ENCODE measurements at places on chromosomes 7 and 10.

DNA sequence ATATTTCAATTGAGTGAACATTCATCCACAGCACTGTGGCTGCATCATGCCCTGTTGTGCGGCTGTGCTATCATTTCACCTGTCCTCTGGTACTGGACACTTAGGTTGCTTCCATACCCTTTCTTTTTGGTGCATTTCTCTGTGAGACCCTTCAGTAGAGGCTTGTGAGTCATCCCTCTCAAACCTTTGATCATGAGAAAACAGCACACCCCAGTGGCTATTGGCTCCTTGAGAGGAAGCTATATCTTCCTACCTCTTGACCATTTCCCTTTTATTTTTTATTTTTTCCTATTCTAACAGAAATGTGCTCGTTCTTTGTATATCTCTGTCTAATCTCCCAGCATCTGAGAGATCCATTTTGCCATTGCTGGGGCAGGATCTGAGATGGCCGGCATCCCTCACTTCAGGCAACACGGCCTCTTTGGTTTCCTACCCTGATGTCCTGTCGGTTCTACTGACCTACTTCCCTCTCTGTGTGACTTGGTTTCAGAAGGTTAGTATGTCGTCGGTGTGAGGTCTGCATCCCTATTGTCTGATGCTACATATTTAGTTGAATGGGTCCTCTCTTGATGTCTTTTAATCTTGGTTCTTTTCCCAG is 23.8 kb upstream of the PIK3AP1 start:
- peak; percentile 12 for DNase-seq

GRCh38 chr10:16417341-16417740 is 19.5 kb upstream of the PTER start:
- DNase-seq: no peak

DNA sequence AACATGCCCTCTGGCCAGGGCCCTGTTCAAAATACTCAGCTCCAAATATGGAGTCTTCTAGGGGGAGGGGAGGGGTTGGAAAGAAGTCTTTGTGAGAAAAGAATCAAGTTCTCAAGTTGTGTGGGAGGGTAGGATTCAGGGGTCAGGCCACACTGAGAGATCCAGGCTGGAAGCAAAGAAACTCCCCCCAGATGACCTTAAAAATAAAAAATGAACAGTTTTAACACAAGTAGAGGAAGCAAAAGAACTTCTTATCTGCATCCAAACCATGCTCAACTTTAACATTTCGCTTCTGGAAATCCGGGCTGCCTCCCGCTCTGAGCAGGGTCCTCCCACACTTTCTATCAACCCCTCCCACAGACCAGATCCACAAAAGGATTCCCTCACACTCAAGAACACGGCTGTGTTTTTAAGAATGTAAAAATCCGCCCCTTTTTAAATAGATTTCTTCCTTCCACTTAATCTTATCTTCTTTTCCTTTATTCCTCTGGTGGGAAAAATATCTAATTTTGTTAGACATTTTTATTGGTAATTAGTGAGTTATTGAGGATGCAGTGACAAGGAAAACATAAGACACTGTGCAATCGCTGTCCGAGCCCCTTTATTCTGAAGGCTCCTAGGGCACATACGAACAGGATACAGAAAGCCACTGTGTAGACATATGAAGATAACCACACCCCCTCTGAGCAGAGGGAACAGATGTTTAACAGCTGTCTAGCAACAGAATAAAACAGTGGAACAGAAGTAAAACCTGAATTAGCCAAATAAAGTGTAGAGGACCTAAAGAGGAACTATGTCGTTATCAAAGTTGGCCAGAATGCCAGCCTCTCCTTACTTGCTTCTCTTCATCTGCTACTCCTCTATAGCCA is 43.8 kb downstream of the CYTH3 start:
- DNase-seq: peak; percentile 37

DNA sequence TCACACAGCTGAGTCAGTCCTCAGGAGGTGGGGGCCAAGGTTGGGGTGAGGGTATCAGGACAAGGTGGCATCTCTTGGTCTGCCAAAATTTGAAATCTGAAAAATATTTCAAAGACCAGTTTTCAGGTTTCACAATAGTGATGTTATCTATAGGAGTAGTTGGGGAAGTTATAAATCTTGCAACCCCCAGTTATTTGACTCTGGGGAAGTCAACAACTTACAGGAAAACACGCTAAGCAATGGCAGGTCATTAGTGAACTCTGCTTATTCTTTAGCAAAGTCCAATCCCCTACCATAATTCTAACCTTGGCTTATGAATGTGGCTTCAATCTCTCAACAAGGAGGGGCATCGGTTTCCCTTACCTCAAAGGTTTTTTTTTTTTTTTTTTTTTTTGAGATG is 94.9 kb downstream of the MARCHF5 start:
- DNase-seq: no peak

GRCh38 chr7:113159746-113160339 is 41.5 kb upstream of the SMIM30 start:
- peak; percentile 40 for DNase-seq

GRCh38 chr10:7028809-7029166 is 382.0 kb downstream of the SFMBT2 start:
- DNase-seq: no peak

- DNase-seq: no peak
Measured at GRCh38 chr7:95479992-95480624, 5.6 kb upstream of the ASB4 start.

DNA sequence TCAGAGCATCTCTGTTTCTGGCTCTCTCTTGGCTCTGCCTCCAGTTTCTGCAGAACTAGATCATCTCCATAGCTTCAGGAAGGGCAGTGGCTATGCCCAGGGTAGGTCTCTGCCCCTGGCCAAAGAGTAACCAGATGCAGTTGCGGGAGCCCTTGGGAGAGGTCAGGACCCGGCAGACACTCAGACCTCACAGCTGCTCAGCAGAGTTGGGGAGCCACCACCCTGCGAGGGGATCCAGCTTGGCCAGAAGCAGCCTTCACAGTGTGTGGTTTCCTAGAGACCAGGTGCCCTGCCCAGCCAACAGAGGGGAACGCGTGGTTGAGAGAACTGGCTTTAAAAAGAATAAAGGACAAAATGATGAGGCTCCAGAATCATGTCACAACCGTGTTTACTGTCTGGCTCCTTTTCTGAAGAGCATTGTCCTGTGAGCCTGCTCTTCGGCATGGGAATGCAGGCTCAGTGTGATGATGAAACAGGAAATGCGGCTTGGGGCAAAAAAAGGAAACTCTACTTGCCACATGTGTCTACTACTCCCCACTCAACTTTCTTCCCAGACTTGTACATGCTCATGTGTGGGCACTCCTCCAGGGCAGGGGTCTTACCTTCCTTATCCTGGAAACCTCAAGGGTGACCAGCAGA is 243.1 kb downstream of the INHBA start:
- no peak for DNase-seq

GRCh38 chr10:131738396-131738735 is 162.4 kb upstream of the PPP2R2D start:
- DNase-seq: no peak

GRCh38 chr7:120272701-120273475 is at the start of gene KCND2:
Gene KCND2, plus strand, starts transcription at chr7:120273175.
- DNase-seq: peak; percentile 8
